ENCODE measurements at places on chromosomes 6 and 20.
A peak's percentile ranks its signal among the peaks of the same experiment; 100 is the strongest.

GRCh38 chr20:45097485-45098102 is 3.3 kb downstream of the KCNS1 start:
- DNase-seq: no peak

DNA sequence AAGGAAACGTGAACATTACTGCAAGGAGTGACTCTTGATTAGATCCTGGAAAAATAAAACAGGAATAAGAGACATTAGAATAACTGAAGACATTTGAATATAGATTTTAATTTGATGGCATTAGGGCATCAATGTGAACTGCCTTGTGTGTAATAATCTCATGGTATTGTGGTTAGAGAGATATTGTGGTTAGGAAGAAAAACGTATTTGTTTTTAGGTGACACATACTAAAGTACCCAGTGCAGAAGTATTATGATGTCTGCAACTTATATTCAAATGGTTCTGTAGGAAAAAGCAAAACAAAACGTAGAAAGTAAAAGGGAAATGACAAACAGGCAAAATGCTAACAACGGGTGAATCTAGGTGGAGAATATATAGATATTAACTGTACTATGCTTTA is 65.9 kb upstream of the OGFRL1 start:
- DNase-seq: no peak

DNA sequence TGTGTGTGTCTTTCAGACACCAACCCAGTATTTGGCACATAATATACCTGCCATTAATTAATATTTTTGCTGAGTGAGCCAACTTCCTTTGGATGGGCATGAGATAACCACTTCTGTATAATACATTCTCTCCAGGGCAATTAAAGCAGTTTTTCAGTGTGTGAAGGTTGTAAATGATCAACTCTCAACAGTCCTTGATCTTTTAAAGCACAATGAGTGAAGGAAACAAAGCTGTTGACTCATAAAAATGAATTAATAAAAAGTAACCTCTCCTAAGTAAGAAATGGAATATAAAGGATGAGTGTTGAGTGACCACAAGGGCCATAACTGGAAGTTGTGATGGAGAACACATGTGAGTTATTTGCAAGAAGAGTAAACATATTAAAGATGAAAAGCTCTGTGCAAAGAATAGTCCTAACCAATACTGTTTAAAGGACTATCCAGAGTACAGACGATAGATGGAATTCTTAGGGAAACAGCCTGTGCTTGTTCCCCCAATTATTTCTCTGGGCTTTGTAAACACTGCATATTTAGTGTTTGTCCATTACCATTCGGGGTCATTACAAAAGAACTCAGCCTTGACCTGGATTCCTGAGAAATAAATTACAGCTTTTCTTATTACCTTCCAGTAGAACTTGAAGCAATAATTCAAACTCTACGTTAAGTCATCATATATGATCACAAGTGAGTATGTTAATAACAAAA is 446.2 kb downstream of the PLCB1 start:
- no peak for DNase-seq

DNA sequence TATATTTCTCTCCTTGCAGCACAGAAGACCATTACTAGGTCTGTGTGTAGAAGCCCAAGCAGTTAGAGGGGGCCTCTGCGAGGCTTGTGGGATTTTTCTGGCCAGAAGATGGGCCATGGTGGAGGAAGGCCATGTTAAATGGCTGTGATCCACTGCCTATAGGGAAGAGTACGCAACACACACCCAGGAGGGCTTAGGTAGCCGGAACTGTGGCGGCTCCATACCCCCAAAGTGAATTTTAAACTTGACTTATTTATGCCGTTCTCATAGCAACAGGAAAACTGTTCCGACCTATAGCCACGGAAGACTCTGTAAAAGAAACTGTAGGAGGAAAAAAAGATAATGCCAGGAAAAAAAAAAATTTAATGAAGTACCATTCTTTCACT is 69.5 kb downstream of the SLX4IP start:
- DNase-seq: no peak

DNA sequence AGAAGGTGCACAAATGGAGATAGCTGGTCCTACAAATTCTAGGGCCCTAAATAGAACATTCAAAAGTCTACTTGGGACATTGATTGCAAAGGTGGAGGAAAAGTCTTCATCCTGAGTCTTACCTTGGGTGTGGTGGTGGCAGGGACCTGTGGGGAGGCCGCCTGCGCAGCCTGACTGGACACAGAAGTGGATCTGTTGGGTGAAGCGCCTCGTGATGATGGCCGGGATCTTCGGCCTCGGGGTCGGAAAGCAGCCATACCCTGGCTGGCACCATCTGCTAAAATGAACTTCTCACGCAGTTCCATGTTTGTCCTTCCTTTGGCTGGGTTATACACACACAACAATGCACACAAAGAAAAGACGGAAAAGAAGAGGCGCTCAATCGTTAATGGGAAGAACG is 179.2 kb downstream of the DST start:
- no peak for DNase-seq

DNA sequence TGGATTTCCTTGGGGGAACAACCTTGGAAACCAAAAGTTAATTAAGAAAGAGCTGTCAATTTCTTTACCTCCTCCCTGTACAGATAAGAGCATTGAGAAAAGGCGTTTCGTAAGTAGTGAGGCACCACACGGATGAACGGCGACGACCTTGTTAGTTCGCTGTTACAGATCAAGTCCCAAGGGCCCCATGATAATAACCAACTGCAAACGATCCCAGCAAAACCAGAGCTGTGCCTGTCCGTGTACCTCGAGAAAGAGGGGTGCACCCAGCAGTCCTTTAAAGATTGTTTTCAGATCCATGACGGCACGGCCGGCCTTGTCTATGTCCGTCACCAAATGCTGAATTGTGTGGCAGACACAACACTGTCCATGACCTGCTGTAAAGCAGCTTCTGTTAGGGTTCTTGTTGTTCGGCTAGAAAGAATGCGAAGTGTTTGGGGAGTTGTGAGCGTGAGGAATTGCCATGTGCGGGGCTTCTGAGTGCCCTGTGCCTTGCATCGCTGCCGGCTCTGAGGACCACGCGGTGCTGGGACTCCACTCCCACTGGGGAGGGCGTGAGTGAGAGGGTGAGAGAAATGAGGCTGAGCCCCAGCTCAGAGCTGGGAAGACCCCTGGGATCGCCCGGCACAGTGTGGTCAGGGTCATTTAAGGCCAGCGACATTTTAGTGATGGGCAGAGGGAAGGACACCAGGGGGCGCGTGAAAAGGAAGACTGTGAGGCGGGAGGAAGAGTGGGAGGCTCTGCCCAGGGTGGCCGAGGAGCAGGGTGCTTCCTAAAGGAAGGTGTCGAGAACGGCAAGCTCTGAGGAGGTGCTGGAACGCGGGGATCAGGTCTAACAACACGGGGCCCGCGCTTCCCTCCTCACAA is 136.8 kb upstream of the RPS6KA2 start:
- DNase-seq: no peak

DNA sequence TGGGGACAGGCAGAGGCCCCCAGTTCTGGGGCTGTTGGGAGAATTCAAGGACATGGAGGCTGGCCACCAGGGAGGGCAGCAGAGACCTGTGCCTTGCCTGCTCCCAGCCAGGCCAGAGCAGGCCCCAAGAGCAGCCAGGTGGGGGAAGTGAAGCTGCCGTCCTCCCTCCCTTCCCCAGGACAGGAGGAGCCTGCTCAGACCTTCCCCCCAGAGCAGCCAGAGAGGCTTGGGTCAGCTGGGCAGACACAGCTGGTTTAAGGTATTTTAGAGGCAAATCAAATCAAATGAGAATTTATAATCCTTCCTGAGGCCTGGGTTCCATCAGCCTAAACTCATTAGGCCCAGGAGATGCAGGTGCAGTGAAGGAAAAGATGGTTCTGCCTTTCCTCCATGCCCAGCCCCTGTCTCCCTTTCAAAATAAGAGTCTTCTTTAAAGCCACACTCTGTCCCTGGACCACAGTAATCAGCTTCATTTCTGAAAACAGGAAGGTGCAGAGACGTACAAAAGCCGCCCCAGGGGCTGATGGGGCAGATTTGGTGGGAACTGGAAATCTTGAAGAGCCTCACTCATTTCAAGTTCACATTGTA is 21.7 kb downstream of the BMP7 start:
- no peak for DNase-seq

DNA sequence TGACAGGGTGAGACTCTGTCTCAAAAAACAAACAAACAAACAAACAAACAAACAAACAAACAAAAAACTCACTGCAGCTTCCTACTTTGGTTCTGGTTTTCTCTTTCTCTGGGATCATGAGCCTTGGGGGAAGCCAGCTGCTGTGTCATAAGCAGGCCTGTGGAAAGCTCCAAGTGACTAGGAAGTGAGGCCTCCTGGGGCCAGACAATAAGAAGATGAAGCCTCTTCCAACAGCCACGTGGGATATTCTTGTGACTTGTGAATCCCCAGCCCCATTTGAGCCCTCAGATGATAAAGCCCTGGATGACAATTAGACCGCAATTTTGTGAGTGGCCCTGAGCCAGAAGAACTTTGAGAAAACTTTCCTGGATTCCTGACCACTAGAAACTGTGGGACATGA is 11.4 kb downstream of the HLA-A start:
- no peak for DNase-seq

DNA sequence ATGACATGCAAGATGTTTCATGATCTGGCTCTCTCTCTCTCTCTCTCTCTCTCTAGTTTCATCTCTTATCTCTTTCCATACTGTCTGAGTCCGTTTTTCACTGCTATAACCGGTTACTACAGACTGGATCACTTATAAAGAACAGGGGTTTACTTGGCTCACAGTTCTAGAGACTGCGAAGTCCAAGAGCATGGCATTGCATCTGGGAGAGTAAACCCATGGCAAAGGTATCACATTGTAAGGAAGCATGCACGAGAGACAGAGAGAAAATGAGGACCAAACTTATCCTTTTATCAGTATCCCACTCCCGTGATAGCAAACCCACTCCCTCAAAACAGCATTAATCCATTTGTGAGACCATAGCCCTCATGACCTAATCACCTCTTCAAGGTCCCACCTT is 7.2 kb upstream of the AGPAT4 start:
- DNase-seq: no peak

- DNase-seq: no peak
These were observed 57.8 kb upstream of the TAGAP start for GRCh38 chr6:159102373-159103160.

DNA sequence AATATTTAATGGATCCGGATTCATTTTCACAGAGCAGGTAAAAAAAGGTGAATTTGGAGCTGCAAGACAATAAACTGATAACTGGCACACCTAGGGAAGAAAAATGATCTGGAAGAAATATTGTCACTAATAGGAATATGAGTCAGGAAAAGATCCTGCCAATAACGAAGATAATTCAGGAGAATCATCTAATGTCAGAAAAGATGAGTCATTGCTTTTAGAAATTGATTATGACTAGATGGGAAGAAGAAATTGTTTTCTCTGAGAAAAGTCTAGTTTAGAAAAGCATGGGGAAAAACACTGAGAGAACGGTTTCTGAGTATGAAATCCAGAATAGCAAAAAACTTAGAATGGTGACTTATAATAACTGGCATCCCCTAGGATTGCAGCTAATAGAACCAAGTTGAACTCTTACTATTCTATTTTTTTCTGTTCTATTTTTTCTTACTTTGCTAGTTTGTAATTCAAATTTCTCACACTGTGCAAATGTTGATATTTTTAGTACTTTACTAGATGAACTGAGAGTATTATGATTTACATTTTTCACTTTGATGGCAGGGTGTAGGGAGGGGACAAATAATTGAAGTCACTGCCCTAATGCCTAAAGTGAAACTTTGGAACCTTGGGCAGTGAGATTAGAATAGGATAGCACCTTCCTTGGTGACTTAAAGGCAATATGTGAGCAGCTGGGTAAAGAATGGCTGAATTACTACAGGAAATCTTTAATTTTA is 38.2 kb upstream of the SUPT3H start:
- no peak for DNase-seq

DNA sequence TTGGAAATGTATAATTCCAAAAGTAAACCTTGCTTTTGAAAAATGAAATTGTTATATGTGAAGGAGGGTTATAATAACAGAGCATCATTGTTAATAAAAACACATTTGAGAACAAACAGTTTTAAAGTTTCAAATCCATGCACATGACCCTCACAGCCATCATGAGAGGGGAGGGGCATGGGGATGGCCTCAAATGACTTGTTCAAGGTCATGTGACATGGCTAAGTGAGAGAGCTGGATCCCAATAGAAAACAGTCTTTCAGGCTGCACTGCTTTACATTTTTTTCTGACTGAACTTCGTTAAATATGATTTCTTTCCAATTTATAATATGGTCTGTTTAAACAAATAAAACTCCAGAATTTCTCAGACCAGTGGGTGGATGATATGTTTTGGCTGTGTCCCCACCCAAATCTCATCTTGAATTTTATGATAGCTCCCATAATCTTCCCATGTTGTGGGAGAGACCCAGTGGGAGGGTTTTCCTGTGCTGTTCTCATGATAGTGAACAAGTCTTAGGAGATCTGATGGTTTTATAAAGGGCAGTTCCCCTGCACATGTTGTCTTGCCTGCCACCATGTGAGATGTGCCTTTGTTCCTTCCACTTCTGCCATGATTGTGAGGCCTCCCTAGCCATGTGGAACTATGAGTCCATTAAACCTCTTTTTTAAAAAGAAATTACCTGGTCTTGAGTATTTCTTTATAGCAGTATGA is 66.0 kb downstream of the DTD1 start:
- DNase-seq: no peak

DNA sequence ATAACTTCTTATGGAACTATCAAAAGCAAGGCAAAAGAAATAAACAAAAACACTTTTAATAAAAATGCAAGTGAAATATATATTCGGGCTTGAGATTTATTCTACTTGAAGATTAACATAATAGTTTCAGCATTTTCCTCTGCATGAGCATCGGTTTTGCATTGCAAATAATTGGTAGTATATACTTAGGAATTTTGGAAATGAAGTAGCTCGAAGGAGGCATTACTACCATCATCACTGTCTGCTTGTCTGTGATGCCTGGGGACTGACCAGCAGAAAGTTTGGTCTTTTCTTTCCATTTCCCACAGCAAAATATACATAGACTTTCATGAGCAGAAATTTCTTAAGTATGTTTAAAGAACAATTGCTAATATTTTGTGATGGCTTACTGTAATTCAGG is 570.7 kb downstream of the HTR1B start:
- no peak for DNase-seq

GRCh38 chr6:168960551-168961263 is 292.9 kb downstream of the THBS2 start:
- no peak for DNase-seq

DNA sequence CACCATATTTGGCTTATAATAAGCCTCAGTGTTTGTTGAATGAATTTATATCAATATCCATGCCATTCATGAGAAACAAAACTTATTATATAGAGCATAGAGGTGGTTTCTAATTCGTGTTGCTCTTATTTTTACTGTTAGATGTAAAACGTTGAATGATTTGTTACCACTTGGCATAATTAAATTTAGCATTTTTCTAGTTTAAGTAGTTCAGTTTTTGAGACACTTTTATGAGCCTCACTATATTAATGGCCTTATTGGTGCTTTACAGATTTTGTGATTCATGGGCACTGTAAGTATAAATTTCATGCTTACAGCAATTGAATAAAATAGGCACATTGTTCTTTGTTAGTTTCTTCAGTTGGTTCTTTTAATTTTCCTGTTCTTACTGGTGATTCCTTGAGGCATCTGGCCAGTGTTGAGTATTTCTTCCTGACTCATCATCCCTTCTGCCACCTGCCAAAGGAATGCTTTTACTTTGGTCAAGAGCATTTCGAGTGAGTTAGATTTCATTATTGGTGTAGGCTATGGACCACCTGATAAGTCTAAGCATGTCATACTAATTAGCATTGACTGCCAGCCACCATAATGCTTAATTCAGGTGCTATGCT is 34.8 kb downstream of the CDKAL1 start:
- DNase-seq: peak; percentile 44

GRCh38 chr20:39855056-39855455 is 834.0 kb downstream of the MAFB start:
- DNase-seq: no peak
